ENCODE measurements at places on chromosomes 2 and 18.

DNA sequence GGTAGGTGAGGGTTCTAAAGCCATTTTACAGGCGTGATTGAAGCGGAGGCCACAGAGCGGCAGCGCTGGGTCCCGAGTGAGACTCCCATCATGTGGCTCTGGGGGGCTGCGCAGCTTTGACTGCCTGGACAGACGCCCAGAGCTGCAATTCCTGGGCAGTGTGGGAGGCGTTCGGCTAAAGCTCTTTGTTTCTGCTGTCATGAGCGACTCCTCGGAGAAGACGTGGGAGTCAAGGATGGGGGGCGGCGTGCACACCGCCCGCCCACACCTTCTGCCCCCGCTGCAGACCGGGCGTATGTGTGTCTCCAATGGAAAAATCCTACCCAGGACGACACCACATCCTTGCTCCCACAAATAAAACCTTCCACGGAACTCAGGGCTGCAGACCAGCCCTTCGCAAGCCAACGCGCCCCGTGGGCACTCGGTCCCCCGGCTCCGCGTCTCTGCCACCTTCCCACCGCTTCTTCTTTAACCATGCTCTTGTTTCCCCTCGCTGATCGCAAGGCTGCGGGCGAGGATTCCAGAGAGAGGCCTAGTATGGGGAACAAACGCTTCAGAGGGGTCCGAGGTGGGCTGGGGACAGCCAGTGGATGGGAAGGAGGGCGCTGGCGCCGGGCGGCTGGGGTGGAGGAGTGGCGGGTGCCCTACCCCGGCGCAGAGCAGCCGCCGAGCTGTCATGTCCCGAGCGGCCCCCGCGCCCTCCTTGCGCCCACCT, 680 bp upstream of the LBH start:
- H3K27ac ChIP-seq = peak overlapping the region; percentile 91
- no peak for DNase-seq
- H3K4me3 ChIP-seq = peak overlapping the region; percentile 93
- H3K36me3 ChIP-seq = peaks cover 47% of the 10 kb centered on the region

- no peaks in the 10 kb centered on the region for H3K27me3 ChIP-seq
- DNase-seq = no peak
- peaks cover 3% of the 10 kb centered on the region for H3K36me3 ChIP-seq
- peaks cover 6% of the 10 kb centered on the region for H3K4me1 ChIP-seq
- H3K27ac ChIP-seq = no peak overlapping the region
- no peak overlapping the region for H3K4me3 ChIP-seq
Measured at GRCh38 chr18:62744076-62744968, 29.0 kb downstream of the PHLPP1 start.

- H3K4me3 ChIP-seq = peak overlapping the region; percentile 3
- no peaks in the 10 kb centered on the region for H3K36me3 ChIP-seq
- no peaks in the 10 kb centered on the region for H3K4me1 ChIP-seq
- DNase-seq = no peak
Measured at GRCh38 chr2:15642815-15643500, 51.3 kb downstream of the DDX1 start.

GRCh38 chr18:63890950-63891304, 3.4 kb downstream of the SERPINB2 start:
- no peak overlapping the region for H3K27ac ChIP-seq
- H3K27me3 ChIP-seq = peaks cover 53% of the 10 kb centered on the region
- no peak for DNase-seq

- peaks cover 2% of the 10 kb centered on the region for H3K4me1 ChIP-seq
- H3K27ac ChIP-seq = no peak overlapping the region
- no peaks in the 10 kb centered on the region for H3K36me3 ChIP-seq
- no peaks in the 10 kb centered on the region for H3K27me3 ChIP-seq
- DNase-seq = peak; percentile 16
- no peak overlapping the region for H3K4me3 ChIP-seq
Measured at GRCh38 chr2:189412330-189412953, 28.8 kb upstream of the WDR75 start.

DNA sequence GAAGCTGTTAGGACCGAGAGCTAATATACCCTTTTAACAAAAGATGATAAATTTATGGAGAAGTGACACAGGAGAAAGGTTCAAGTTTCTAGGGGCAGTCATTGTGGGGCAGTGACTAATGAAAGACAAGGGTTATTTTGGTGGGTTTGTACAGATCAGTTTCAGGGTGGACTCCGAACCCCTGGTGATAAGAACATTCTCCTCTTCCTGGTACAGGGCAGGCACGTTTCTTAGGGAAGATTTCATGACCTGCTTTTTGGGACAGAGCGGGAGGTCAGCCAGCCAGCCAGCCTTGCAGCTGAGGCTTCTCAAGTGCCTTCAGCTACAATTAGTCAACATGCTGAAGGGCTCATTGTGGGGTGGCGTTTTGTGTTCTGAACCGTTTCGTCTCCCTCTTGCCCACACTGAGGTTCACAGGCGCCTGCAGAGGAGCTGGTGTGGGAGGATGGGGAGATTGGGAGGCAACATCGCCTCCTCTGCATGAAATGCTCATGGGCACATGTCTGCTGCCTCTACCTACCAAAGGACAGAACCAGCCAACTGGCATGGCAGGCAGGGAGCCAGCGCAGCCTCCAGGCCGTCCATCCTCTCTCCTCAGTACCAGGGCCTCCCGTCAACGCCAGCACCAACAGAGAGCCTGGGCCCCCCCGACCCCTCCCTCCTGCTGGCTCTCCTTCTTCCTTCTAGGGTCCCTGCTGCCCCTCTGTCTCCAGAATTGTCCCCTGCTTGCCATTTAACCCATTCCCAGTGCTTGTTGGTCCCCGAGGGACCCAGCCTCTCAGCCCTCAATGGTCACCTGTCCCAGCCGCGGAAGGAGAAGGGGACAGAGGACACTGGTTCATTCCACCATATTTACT, 9.6 kb downstream of the CHMP1B start:
- H3K36me3 ChIP-seq = no peaks in the 10 kb centered on the region
- H3K4me3 ChIP-seq = no peak overlapping the region
- H3K27ac ChIP-seq = no peak overlapping the region
- peaks cover 20% of the 10 kb centered on the region for H3K27me3 ChIP-seq

- H3K27me3 ChIP-seq = peaks cover 41% of the 10 kb centered on the region
- H3K4me3 ChIP-seq = no peak overlapping the region
- peaks cover 2% of the 10 kb centered on the region for H3K4me1 ChIP-seq
- H3K27ac ChIP-seq = no peak overlapping the region
- DNase-seq = no peak
Measured at GRCh38 chr2:216658757-216659156, 25.5 kb downstream of the IGFBP2 start.

DNA sequence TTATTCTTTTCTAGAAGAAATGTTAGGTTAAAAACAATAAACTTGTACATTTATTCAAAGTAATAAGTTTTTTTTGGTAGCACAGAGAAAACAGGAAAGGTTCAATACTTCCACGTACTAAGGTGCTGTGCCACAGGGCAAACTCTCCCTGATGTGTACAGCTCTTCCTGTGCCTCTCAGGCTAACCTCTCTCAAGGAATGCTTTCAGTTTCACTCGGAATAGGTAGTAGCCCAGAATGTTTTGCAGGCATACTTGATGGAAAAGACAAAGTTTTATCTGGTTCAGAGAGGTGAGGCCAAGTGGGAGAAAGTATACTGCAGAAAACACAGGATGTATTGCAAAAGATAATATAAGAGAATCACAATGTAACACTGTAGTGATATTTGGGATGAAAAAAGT, 171.0 kb upstream of the ZFP36L2 start:
- H3K27ac ChIP-seq = no peak overlapping the region
- no peaks in the 10 kb centered on the region for H3K27me3 ChIP-seq
- no peak for DNase-seq
- H3K4me1 ChIP-seq = peaks cover 2% of the 10 kb centered on the region
- no peak overlapping the region for H3K4me3 ChIP-seq

- H3K27ac ChIP-seq = peak overlapping the region; percentile 49
- H3K27me3 ChIP-seq = no peaks in the 10 kb centered on the region
- no peaks in the 10 kb centered on the region for H3K36me3 ChIP-seq
- peaks cover 22% of the 10 kb centered on the region for H3K4me1 ChIP-seq
- no peak overlapping the region for H3K4me3 ChIP-seq
Measured at GRCh38 chr2:174663550-174663949, 65.9 kb upstream of the WIPF1 start.

DNA sequence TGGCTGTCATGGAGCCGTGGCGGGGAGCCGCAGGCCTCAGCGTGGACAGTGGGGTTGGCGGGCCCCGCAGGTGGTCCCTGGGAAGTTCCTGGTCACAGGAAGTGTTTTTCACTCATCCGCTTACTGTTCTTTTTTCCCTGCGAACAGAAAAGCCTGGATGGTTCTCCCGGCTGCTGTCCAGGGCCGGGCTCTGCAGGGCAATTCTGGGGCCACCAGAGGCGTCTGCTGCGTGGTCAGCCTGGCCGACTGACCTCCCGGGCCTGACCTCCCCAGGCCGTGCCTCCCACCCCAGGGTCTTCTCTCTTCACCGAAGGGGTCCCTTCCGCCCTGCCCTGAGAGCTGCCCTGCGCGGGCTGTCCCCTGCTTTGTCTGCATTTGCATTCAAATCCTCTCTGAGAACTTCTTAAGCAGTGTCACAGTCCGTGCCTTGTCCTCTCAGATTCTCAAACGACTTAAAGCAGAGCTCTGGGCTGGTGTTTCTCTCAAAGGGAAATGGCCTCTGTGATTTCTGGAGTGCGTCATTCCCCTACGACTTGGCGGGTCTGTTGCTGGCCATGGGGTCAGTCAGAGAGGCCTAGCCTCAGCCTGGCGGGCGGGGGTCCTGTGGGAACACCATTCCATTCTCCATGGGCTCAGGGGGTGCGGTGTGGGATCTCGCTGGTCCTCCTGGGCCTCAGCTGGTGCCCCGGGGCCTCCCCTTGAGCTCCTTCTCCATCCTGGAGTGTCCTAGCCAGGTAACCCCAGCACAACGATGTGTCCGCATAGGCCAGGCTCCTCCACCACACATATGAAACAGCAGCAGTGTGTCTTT, 38.3 kb downstream of the KLHL29 start:
- no peak for DNase-seq
- H3K27me3 ChIP-seq = no peaks in the 10 kb centered on the region
- H3K4me1 ChIP-seq = no peaks in the 10 kb centered on the region
- H3K36me3 ChIP-seq = no peaks in the 10 kb centered on the region
- no peak overlapping the region for H3K27ac ChIP-seq

DNA sequence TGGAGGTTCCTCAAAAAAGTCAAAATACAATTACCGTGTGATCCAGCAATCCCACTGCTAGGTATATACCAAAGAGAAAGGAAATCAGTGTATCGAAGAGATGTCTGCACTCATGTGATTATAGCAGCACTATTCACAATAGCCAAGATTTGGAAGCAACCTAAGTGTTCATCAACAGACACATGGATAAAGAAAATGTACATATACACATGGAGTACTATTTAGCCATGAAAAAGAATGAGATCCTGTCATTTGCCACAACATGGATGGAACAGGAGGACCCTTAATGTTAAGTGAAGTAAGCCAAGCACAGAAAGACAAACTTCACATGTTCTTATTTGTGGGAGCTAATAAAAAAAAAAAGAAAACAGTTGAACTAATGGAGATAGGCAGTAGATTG, 78.7 kb downstream of the DGKD start:
- H3K4me1 ChIP-seq = peaks cover 13% of the 10 kb centered on the region
- H3K27ac ChIP-seq = peak overlapping the region; percentile 60

DNA sequence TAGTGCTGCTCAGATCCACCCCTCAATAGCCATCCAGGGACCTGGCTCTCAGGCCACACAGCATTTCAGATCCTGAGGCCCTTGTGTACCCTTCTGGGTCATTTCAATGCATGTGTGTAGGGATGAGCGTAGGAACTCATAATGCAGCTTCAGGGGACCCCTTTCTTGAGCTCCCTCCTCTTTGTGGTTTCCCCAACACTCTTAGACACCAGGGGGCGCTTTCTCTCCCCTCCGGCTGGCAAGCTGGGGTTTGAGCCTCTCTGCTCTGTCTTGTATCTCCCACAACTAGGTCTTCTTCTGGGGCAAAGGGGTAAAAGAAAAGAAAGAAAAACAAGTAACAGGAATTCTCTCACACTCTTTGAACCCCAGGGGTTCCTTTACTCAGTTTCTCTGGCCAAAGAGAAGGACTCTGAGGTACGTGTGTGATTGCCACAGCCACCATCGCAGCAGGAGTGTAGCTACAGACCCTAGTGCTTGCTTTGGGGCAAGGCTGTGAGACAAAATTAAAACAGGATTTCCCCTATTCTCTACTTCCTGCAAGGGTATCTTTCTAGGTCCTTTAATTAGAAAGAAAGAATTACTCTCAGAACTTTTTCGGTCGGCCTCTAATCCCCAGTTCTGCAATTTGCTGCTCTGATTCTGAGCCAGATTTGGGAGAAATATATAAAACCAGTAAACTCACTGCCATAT, 38.0 kb downstream of the CABYR start:
- no peaks in the 10 kb centered on the region for H3K36me3 ChIP-seq
- no peak overlapping the region for H3K4me3 ChIP-seq
- peak overlapping the region; percentile 28 for H3K27ac ChIP-seq
- H3K4me1 ChIP-seq = no peaks in the 10 kb centered on the region
- DNase-seq = peak; percentile 13

GRCh38 chr2:128444121-128444771, 125.6 kb upstream of the HS6ST1 start:
- H3K36me3 ChIP-seq = no peaks in the 10 kb centered on the region
- peaks cover 72% of the 10 kb centered on the region for H3K27me3 ChIP-seq
- H3K27ac ChIP-seq = no peak overlapping the region
- no peak for DNase-seq
- no peak overlapping the region for H3K4me3 ChIP-seq

DNA sequence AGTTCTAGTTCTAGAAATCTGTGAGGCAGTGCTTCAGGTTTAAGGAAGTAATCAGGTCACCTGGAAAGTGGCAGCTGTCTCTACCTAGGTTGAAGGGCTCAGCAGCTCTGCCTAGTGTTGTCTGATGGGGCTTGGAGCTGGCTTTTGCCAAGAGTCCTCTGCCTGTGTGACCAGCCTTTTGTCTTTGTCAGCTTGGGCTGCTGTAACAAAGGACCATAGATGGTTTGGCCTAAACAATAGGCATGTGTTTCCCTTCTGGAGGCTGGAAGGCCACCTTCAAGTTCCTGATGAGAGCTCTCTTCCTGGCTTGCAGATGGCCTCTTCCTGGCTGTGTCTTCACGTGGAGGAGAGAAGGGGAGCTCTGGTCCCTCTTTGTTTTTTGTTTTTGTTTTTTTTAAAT, 13.3 kb downstream of the UBE2F start:
- H3K4me1 ChIP-seq = peaks cover 51% of the 10 kb centered on the region
- peaks cover 16% of the 10 kb centered on the region for H3K36me3 ChIP-seq
- peak overlapping the region; percentile 90 for H3K27ac ChIP-seq
- H3K27me3 ChIP-seq = no peaks in the 10 kb centered on the region
- H3K4me3 ChIP-seq = peak overlapping the region; percentile 33

DNA sequence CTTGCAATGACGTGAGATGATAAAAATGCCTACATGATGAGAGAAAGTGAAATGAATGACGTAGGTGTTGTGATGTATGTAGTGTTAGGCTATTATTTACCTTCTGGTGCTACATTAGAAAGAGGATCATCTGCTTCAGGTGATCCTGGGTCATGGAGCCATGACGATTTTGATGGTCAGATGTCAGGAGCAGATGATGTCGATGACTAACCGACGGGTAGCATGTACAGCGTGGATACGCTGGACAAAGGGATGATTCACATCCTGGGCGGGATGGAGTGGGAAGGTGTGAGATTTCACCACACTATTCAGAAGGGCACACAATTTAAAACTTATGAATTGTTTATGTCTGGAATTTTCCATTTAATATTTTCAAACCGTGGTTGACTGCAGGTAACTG, 43.5 kb upstream of the ACVR1C start:
- no peaks in the 10 kb centered on the region for H3K4me1 ChIP-seq
- H3K4me3 ChIP-seq = no peak overlapping the region
- H3K36me3 ChIP-seq = no peaks in the 10 kb centered on the region

- peak overlapping the region; percentile 98 for H3K27ac ChIP-seq
- H3K4me1 ChIP-seq = peaks cover 34% of the 10 kb centered on the region
- no peaks in the 10 kb centered on the region for H3K27me3 ChIP-seq
- DNase-seq = no peak
- peak overlapping the region; percentile 83 for H3K4me3 ChIP-seq
Measured at GRCh38 chr18:77210249-77210648, 39.4 kb upstream of the GALR1 start.

- DNase-seq = no peak
- H3K36me3 ChIP-seq = no peaks in the 10 kb centered on the region
- no peaks in the 10 kb centered on the region for H3K27me3 ChIP-seq
- no peak overlapping the region for H3K4me3 ChIP-seq
- peaks cover 4% of the 10 kb centered on the region for H3K4me1 ChIP-seq
Measured at GRCh38 chr18:70671889-70672565, 383.2 kb downstream of the SOCS6 start.

Measured in effector memory CD8-positive, alpha-beta T cell (primary cell).